Peyer's patch (tissue), 4 donors: ENCODE measurements at places on chromosomes 7 and 10. TPM values are rescaled to one million over a fixed set of nuclear protein-coding genes. Genes with fewer than 3 reads are reported as not detected.

DNA sequence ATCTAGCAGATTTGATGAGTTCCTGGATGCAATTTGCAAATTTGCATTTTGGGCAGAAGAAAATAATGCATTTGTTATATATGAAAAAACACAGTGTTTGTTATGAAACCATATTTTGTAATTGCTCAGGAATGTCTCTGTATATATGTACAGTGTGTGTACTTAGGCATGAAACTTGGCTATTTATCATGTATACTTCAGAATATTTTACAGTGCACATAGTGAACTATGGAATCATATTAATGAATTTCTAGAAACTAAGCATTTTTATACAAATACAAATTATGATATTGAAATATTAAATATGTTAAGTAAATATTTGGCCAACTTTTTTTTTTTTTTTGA is 107.5 kb downstream of the TWIST1 start:
- no peaks in the 10 kb centered on the region for H3K36me3 ChIP-seq
- H3K4me3 ChIP-seq = no peak overlapping the region
- no peaks in the 10 kb centered on the region for H3K27me3 ChIP-seq
- H3K4me1 ChIP-seq = no peaks in the 10 kb centered on the region

- no peaks in the 10 kb centered on the region for H3K36me3 ChIP-seq
- H3K27me3 ChIP-seq = no peaks in the 10 kb centered on the region
- DNase-seq = no peak
- H3K4me1 ChIP-seq = no peaks in the 10 kb centered on the region
- H3K4me3 ChIP-seq = no peak overlapping the region
- H3K27ac ChIP-seq = no peak overlapping the region
Observed at GRCh38 chr10:43627942-43628341, 20.7 kb downstream of the ZNF32 start.

- no peak for DNase-seq
- H3K27ac ChIP-seq = no peak overlapping the region
- H3K4me1 ChIP-seq = no peaks in the 10 kb centered on the region
- H3K4me3 ChIP-seq = no peak overlapping the region
Observed at GRCh38 chr10:31101123-31101522, 69.5 kb upstream of the ZNF438 start.

GRCh38 chr7:138137423-138138171 is 61.3 kb downstream of the AKR1D1 start:
- DNase-seq = no peak
- H3K27ac ChIP-seq = no peak overlapping the region
- no peaks in the 10 kb centered on the region for H3K27me3 ChIP-seq
- no peaks in the 10 kb centered on the region for H3K4me1 ChIP-seq

DNA sequence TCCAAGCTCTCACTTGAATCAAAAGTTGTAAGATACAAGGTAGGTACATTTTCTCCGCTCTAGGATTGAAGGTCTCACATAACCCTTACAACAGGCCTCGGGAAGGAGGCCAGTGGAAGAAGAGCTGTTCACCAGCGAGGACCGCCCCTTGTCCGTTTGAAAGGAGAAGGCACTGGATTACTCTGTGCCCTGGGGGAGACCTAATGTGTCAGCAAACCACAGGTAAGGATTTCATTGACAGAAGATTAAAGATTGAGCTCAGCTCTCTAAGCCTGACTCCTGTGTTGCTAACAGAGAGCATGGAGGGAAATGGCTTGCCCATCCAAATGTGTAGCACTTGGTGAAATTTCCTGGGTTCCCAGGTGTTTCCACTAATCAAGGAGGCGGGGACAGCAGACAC is 81.2 kb downstream of the SLC16A9 start:
- H3K36me3 ChIP-seq = no peaks in the 10 kb centered on the region
- no peaks in the 10 kb centered on the region for H3K27me3 ChIP-seq
- no peak overlapping the region for H3K27ac ChIP-seq
- no peaks in the 10 kb centered on the region for H3K4me1 ChIP-seq

GRCh38 chr10:47169581-47169980 is 130.4 kb upstream of the GDF10 start:
- no peaks in the 10 kb centered on the region for H3K36me3 ChIP-seq
- no peak overlapping the region for H3K4me3 ChIP-seq
- DNase-seq = no peak
- H3K27me3 ChIP-seq = no peaks in the 10 kb centered on the region

DNA sequence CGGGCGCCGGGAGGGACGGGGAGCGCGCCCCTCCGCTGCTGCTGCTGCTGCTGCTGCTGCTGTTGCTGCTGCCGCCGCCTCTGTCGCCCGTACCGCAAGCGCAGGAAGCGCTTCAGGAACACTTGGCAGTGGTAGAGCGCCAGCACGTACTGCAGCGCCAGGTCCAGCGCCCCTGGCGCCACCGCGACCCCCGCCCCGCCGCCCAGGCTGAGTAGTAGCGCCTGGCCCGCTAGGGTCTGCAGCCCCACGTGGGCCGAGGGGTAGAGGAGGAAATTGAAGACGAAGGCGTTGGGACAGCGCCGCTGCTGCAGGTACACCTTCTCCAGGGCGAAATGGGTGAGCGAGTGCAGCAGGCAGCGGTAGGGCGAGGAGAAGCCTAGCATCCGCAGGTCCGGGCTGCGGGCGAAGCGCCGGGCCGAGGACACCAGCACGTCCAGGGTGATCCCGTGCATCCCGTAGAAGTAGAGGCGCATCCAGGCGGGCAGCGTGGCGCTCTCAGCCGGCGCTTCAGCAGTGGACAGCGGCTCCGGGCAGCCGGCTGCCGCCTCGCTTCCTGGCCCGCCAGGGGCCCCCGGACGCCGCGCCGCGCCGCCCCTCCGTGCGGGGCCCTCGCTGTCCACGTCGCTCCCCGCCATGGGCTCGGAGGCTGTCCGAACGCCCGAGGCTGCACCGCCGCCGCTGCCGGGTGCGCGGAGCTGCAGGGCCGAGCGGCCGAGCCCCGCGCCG is at the start of gene TMEM229A:
Gene TMEM229A (minus strand): TSS at position 699 of the 726 bp plus-strand sequence. CDS start 64 bp downstream, at position 635.
- H3K4me3 ChIP-seq = peak within 1 kb of the TSS; percentile 31
- DNase-seq = peak; percentile 70
- no peak within 1 kb of the TSS for H3K27ac ChIP-seq
- H3K36me3 ChIP-seq = no peaks in the 10 kb centered on the region
- no peaks in the 10 kb centered on the region for H3K4me1 ChIP-seq

- H3K27ac ChIP-seq = no peak overlapping the region
- no peaks in the 10 kb centered on the region for H3K36me3 ChIP-seq
- no peaks in the 10 kb centered on the region for H3K27me3 ChIP-seq
- no peak overlapping the region for H3K4me3 ChIP-seq
Observed at GRCh38 chr10:88437411-88437810, 145.7 kb downstream of the RNLS start.

- H3K4me3 ChIP-seq = peak within 1 kb of the TSS; percentile 55
- no peaks in the 10 kb centered on the region for H3K36me3 ChIP-seq
- peak within 1 kb of the TSS; percentile 35 for H3K27ac ChIP-seq
- DNase-seq = peak; percentile 90
- H3K4me1 ChIP-seq = no peaks in the 10 kb centered on the region
- no peaks in the 10 kb centered on the region for H3K27me3 ChIP-seq
Observed at GRCh38 chr7:87059525-87060287, at the start of gene ELAPOR2. TSS of gene ELAPOR2 (minus strand) at chr7:87059654. CDS start at chr7:87059513, 141 bp downstream.

DNA sequence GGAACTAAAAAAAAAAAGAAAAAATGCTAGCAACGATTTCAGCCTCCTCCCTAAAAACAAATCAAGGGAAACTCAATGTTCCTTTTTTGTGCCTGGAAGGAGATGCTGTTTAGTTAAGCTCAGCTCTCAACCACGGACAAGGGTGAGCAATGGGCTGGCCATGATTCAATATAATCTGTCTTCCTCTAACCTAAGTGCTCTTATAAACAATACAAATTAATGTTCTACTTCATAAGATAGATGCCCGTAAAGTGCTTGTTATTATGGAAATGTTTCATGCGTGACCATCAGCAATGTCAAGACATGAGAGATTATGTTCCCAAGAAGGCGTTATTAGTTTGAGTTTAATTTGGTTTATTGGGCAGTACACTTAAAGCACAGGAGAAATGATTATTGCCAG is 320.3 kb downstream of the SFMBT2 start:
- no peaks in the 10 kb centered on the region for H3K4me1 ChIP-seq
- no peaks in the 10 kb centered on the region for H3K36me3 ChIP-seq
- H3K4me3 ChIP-seq = no peak overlapping the region

DNA sequence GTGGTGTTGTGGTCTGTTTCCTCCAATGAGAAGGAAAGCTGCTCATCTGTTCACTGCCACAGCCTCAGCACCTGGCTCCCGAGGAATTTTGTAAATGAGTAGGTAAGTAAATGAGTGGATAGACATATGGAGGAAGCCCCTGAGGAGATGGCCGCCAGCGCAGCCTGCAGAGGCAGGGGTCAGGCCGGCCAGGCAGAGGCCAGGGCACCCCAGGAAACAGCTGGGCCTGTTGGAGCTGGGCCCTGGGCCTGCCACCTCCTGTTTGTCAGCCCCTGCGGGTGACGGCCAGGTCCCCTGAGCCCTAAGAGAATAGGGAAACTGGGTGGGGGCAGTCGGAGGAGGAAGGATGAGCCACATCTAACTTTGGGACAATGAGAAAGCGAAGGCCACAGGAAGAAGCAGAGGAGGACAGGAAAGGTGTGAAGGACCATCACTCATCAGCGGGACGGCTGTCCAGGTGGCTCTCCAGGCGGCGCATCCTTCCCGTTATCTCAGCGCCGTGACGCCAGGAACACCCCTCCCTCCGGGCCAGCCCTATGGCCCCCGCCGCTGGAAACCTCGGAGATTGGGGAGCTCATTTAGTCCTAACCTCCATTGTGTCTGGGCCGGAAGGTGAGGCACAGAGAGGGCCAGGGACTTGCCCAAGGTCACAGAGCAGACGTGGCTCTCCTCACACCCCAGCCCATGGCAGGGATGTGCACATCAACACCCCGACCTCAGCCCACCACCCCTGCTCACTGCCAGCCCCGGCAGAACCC is 142.3 kb upstream of the UNC5B start:
- no peaks in the 10 kb centered on the region for H3K36me3 ChIP-seq
- no peak for DNase-seq
- H3K4me1 ChIP-seq = no peaks in the 10 kb centered on the region
- H3K27ac ChIP-seq = no peak overlapping the region
- no peaks in the 10 kb centered on the region for H3K27me3 ChIP-seq
- no peak overlapping the region for H3K4me3 ChIP-seq

GRCh38 chr10:92541583-92541982 is 32.3 kb downstream of the IDE start:
- no peaks in the 10 kb centered on the region for H3K36me3 ChIP-seq
- H3K4me1 ChIP-seq = peaks cover 5% of the 10 kb centered on the region
- H3K4me3 ChIP-seq = no peak overlapping the region
- no peaks in the 10 kb centered on the region for H3K27me3 ChIP-seq
- DNase-seq = no peak

DNA sequence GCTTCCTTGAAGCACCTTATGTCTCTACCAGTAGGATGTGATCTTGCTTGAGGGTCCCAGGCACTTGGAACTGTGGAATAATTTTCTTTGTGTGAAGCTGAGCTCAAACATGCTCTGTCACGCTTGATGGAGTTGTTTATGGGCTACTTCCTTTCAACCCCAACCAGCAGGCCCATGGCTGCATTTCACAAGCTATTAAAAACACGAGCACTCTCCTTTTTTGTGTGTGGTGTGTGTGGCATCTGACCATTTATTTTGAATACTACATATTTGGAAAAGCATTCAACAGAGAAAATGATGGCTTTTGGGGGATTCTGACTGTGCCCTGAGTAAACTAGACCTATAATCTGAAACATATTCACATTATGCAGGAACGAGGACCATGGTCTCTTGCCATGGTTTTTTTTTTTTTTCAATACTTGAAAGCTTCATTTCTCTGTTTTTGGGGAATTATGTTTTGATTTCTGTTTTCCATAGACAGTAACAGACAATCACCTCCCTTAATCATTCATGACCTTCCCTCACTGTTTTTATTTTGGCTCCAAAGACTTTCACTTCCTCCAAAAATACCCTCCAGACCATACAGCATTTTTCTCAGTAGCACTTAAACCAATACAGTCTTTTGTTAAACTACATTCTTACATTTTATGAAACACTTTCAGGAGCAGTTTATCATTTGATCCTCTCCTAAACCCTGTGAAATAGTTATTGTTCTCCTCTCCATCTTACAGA is 233.6 kb upstream of the BMPER start:
- no peak overlapping the region for H3K27ac ChIP-seq
- no peak for DNase-seq
- no peaks in the 10 kb centered on the region for H3K27me3 ChIP-seq
- no peak overlapping the region for H3K4me3 ChIP-seq

DNA sequence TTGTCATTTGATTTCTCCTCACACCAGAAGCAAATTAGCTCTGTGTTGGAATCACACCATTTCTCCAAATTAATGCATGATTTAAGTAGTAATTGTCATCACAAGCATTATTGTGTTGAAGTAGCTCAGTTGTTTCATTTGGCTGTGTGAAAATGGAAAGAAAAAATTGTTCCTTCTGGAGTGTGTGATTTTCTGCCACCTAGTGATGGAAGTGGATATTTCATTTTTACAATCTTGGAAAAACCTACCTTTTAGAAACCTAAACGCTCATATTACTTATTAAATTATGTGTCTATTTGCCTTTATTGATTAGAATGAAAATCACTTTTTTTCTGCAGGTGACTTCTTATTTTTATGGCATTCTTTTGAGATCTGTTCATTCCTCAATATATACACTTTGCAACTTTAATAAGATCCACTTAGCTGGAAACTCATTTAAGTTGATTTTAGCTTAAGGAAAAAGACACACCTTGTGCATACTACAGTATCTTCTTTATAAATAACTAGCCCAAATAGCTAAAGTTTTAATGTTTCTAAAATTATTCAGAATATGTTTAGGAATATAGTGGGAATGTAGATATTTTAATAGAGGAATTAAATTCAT is 50.0 kb downstream of the SRI start:
- H3K27ac ChIP-seq = no peak overlapping the region
- no peak for DNase-seq
- H3K36me3 ChIP-seq = no peaks in the 10 kb centered on the region
- H3K27me3 ChIP-seq = no peaks in the 10 kb centered on the region

DNA sequence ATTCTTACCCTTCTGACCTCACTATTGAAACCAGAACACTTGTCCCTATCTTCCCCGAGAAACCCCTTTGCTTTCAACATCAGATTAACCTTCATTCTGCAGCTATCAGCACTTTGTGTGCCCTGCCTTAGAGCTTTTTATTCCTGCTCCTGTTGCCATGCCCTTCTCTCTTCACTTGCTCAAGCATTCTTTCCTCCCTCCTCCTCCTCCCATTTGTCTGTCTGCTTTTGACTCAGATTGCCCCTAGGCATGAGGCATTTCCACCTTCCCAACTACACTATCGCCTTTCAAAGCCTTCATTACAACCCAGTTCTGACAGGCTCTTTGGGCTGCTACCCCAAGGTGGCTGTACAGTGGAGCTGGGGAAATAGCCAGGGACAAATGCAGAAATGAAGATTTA is 143.3 kb downstream of the SLC25A13 start:
- H3K36me3 ChIP-seq = no peaks in the 10 kb centered on the region
- H3K4me1 ChIP-seq = no peaks in the 10 kb centered on the region
- no peak for DNase-seq
- H3K27ac ChIP-seq = no peak overlapping the region
- no peak overlapping the region for H3K4me3 ChIP-seq

GRCh38 chr7:29372351-29373090 is 177.9 kb downstream of the CHN2 start:
- no peak overlapping the region for H3K4me3 ChIP-seq
- no peaks in the 10 kb centered on the region for H3K36me3 ChIP-seq
- no peaks in the 10 kb centered on the region for H3K27me3 ChIP-seq
- H3K4me1 ChIP-seq = peaks cover 25% of the 10 kb centered on the region
- no peak for DNase-seq

GRCh38 chr7:112821345-112821744 is 31.2 kb upstream of the TMEM168 start:
- no peaks in the 10 kb centered on the region for H3K4me1 ChIP-seq
- no peaks in the 10 kb centered on the region for H3K27me3 ChIP-seq
- no peak overlapping the region for H3K27ac ChIP-seq

The ANXA11 gene
- total RNA-seq = 269 TPM

The PRPS1L1 gene
- total RNA-seq = not detected

The PLA2G12B gene
- total RNA-seq = 94.6 TPM

The GPR37 gene
- total RNA-seq = not detected

The PNLIPRP3 gene
- total RNA-seq = not detected

The TAS2R4 gene
- total RNA-seq = 1.9 TPM

The KAZALD1 gene
- total RNA-seq = not detected
